ENCODE measurements at places on chromosomes 6 and 20.

DNA sequence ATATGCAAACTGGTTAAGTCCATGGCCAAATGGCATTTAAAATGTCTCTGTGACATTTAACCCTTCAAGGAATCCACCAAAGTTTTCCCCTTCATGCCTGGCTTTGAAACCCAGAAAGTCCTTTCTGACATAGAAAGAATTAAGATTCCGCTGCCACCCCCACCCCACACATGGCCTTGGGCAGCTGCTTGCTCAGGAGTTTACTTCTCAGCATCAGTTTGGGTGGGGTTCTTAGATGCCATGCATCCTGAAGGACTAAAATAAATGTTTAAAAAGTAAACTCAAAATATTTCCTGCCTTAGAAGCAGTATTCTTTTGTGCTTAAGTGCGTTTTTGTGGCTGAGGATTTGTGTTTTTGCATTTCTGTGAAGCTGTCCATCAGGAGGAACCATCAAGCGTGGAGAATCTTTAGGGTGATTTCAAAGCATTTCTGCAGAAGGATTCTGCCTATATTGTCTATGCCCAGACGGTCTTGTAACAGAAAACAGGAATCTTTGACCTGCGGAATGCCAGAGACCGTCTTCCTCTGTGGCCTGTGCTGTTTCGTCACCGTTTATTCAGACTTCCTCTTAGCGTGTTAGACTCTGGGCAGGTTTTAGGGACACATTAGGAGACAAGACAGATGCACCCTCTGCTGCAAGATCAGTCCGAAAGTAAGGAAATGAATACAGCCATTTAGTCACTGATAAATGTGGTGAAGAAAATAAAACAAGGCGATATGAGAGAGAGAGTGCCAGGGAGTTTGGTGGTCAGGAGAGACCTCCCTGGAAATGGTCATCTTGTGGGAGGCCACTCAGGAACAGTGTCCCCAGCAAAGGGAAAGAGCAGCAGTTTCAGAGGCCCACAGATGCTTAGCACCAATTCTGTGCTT is 6.2 kb downstream of the DUSP22 start:
- DNase-seq = no peak

DNA sequence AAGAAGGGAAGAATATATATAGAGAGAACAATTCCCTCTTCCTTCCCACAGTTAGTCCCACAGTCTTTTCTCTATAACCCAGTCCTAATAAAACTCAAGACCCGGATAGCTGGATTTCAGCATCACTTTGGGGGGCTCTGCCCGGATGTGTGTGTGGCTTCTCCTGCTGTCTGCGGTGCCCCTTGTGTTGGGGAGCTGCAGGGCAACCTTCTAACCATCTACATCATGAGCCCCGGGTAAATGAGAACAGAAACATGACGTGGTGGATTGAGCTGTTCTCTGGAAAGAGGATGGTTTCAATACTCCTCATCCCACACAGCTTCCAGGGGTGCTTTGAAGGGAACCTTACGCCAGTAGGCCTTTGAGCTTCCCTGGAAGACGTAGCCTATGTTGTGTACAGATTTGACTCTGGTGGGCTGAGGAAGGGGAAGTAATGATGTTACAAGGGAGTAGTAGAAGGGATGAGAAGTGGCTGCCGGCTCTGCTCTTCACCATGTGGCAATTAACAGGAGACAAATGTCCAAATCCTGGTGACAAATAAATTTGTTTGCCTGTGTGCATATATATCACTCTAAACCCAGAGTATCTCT is 13.5 kb upstream of the PRDM1 start:
- DNase-seq = no peak

DNA sequence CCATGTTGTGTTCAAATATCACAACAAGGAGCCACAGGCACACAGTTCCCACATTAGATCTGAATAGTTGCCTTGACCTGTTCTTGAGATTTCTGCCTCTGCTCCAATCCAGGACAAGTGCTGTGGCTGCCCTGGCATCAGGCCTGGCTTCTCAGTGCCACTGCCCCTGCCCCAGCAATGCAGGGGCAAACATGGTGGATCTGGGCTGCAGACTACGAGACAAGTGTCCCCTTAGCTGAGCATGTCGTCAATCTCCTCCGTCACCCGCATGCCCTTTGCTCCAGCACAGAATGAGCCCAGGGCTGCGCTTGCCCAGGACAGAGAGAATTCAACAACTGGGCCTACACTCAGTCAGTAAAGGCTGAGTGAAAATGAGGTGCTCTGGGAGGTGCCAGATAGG is 201.6 kb downstream of the SYNDIG1 start:
- no peak for DNase-seq

GRCh38 chr6:72746276-72746675 is 124.4 kb downstream of the KCNQ5 start:
- peak; percentile 48 for DNase-seq

DNA sequence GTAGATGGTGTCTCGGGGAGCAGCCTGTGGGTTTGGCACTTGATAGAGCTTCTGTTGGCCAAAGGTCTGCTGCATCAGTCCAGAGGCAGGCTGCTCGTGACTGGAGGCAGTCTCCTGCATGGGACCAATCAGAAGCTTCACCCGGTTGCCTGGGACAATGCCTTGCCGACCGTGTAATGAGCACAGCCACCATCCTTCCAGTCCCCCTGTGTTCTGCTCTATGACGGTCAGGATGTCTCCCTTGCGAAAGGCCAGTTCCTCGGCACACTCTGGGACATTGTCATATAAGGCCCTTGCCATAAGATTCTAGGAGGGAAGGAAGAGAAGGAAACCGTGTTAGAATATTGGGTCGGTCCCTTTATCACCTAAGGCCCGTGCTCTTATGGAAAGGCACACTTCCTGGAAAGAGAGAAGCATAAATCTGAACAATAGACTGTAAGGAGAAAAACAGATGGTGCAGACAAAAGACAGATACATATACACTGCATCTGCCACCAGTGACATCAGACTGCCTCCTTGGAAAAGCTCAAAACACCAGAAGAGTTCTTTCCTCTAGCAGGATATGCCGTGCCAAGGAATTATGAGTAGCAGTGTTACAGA is 18.9 kb downstream of the NEDD9 start:
- DNase-seq = no peak

GRCh38 chr6:130697995-130698535 is 129.1 kb upstream of the SMLR1 start:
- DNase-seq = peak; percentile 82

DNA sequence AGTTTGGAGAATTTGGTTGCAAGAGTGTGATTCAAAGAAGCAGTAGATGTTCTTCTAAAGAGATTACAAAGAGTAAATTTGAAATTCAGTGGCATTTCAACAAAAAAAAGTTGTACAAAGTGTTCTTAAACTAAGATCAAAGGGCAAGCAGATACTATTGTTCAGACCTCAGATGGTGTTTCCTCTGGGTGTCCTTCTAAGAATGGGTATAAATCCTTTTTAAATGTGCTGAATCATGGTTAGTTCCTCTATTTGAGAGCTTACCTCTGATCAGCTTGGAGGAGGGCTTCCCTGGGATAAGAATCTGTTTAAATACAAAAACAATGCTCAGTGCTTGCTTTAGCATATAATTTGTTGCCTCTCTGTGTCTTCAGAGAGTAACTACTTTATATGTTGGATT is 6.3 kb downstream of the BMP6 start:
- DNase-seq = no peak

- DNase-seq = peak; percentile 42
These were observed 488.4 kb downstream of the PREX1 start for GRCh38 chr20:48339190-48339985.

DNA sequence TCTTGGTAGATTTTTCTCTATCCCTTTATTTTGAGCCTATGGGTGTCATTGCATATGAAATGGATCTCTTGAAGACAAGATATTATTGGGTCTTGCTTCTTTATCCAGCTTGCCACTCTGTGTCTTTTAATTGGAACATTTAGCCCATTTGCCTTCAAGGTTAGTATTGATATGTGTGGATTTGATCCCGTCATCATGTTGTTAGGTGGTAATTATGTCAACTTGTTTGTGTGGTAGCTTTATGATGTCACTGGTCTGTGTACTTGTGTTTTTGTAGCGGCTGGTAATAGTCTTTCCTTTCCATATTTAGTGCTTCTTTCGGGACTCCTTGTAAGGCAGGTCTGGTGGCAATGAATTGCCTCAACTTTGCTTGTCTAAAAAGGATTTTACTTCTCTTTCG is 61.9 kb downstream of the UNC5CL start:
- DNase-seq = no peak

DNA sequence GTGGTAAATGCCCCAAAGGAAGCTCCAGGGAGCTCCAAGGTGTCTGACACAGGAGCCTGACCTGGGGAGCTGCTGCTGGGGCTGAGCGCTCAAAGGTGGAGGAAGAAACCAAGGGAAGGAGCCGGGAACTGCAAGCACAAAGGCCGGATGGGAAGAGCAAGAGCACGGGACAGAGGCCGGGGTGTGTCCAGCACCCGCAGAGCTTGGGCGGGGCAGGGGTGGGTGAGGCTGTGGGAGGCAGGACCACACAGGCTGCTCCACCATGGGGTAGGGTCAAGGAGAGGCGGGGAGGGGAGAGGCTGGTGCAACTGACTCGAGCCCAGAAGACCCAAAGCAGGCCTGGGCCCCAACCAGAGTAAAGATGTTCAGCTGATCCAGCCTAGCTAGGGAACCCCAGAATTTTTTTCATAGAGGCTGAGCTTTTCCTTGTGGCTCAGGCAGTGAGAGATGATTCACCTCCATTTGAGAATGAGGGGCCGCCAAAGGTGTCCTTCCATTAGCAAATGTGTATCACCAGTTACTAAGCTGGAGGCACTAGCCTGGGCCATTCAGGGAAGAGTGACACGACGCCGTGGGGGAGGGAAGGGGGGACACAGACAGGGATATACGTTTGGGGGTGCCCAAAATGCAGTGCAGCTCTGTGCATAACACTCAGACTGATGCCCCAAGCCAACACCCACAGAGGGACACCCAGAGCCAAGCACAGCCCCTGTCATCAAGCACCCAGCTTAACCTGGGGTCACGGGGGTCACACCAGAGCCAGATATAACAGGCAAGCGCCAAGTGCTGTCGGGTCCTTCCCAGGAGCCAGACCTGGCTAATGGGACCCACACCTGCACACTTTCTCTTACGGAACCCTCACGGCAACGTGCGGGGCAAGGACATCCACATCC is 21.3 kb upstream of the TLDC2 start:
- peak; percentile 72 for DNase-seq

DNA sequence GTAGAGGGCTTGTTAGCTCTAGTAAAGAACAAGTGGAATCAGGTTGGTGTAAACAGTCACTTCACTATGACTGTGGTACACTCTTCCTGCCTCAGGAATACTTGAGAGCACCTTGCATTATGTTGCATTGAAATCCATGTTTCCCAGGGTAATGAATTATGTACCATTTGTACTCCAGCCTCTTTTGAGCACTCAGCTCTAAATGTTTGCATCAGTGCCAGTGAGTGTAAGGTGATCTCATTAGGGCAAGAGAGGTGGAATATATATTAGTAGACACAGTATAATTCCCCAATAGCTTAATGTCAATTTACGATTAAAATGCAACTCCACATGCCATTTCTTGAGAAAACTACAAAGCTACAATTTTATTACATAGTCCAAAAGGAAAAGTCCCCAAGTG is 319.6 kb upstream of the POU3F2 start:
- no peak for DNase-seq

GRCh38 chr6:151391471-151392413 is at the start of gene ZBTB2:
Gene ZBTB2, minus strand, starts transcription at chr6:151391559. Its CDS starts 17,922 bp downstream, at chr6:151373637.
- peak; percentile 93 for DNase-seq

GRCh38 chr6:6682225-6682624 is 93.7 kb downstream of the LY86 start:
- no peak for DNase-seq

- no peak for DNase-seq
These were observed 58.7 kb downstream of the UTRN start for GRCh38 chr6:144343701-144344428.

- peak; percentile 85 for DNase-seq
These were observed 4.0 kb upstream of the ZMYND8 start for GRCh38 chr20:47360297-47361056.

DNA sequence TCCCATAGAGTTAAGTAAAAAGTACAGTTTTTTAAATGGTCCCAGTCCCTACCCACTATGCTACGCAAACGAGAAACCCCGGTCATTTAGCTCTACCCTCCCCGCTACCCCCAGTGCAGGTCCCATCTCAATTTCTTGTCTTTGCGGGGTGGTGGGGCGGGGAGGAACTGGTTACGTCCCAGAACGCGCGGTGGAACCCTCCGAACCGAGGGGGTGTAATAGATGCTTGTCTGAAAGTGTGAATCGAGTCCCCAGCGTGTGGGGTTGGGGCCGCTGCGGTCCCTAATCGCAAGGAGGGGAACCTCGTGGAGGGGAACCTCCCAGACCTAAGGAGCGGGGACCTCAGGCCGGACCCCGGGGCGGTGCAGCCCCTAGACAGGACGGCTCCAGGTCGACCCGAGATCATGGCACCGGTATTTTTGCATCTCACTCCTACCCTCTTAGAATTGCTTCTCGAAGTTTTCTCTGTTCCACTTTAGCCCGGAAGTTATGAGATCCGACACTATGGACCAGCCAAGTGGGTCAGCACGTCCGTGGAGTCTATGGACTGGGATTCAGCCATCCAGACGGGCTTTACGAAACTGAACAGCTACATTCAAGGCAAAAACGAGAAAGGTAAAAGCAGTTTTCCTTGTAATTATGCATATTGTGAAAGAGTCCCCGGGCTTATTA is 779 bp downstream of the HEBP2 start:
- peak; percentile 12 for DNase-seq

All from ELR (cell line).